ENCODE measurements at places on chromosomes 3 and 15.

- peak; percentile 30 for DNase-seq
Observed at GRCh38 chr3:46860017-46860809, 3.0 kb downstream of the MYL3 start.

DNA sequence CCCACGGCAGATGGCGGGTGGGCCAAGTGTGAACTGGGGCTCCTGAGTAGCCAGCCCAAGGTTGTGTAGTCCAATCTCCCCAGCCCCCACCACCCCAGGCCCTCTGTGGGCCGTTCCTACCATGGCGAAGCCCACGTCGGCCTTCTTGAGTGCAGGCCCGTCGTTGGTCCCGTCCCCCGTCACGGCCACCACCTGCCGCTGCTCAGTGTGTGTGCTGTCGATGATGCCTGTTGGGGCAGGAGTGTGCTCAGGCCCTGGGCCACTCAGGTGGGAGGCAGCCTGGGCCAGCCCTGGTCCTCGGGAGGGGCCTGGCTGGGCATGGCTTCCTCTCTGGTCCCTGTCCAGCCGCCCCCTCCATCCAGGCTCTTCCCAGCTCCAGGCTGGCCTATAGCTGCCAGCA lies 25.0 kb upstream of the SEC13 start:
- DNase-seq: no peak

GRCh38 chr3:160008961-160009360 lies 20.3 kb downstream of the IL12A start:
- no peak for DNase-seq

- no peak for DNase-seq
Observed at GRCh38 chr15:51403946-51404695, 62.7 kb downstream of the GLDN start.

DNA sequence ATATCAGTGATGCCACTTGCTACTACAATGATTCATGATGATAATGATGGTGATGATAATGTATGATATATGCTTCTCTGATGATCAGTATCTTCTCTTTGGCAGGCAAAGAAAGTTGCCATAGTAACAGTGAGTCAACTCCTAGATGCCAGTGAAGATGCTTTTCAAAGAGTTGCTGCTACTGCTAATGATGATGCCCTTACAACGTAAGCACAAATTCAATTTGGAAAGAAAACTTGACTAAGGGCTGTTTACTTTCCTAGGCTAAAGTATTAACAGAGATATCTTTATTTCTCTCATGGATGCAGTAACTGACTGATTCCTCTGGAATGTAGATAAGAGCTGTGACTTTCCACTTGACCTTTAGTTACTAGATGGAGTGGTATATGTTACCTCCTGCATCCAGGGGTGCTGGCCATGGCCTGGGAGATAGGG lies 27.8 kb downstream of the ADGRG7 start:
- DNase-seq: no peak

DNA sequence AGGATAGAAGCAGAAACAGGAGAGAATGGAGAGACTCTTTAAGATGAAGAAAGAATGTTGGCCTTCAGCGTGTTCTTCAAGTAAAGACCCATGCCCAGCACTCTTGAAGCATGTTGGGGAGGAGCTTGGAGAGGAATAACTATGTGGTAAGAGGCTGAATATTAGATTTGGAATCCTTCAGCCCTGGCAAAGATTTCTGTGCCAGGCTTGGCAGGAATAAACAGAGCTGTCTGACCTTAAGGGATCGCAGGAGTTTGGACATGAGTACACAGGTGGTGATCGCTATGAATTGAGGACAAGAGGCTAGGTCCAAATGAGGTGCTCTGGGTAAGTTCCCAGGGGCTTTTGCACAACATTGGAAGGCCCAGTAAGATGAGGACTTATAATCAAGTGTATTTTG lies 132.6 kb upstream of the TBL1XR1 start:
- no peak for DNase-seq

DNA sequence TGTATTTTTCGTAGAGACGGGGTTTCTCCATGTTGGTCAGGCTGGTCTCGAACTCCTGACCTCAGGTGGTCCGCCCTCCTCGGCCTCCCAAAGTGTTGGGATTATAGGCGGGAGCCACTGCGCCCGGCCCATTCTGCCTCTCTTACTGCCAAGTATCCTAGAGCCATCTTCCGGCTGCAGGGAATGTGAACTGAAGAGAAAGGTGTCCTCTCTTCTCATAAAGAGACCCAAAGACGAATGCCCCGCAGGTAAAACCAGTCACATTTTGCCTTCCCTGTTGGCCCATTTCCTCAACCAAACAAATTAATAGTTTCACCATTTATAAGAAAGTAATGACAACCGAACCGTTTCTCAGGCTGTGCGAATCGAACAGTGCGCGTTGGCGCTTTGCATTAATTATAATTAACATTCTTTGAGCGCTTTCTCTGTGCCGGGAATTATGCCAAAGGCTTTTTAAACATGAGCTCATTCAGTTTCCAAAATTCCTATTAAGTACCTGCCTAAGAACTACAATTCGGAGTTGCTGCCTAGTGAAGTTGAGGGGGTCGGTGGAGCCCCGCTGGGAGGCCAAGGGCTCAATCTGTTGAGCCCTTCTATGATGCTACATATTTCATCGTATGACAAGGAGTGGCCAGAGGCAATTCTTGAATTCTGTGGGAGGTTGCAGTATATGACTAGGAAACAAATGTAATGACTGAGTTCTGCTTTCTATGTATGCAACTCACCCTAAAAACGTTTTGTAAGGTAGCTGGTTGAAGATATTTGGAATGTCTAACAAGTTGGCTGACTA lies 819 bp upstream of the RPL24 start:
- peak; percentile 37 for DNase-seq

DNA sequence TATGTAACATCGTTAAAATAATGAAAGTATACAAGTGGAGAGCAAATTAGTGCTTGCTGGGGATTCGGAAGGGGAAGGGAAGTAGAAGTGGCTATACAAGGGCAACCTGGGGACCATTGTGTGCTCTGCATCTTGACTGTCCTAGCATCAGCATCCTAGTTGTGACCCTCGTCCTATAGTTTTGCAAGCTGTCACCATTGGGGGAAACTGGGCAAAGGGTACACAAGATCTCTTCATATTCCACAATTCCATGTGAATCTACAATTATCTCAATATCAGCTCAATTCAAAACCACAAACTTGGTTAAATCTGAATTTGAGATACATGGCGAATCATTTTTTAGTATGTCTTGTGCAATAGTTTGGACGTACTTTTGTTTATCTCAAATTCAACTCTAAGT lies 30.9 kb downstream of the WNT7A start:
- no peak for DNase-seq

- DNase-seq: peak; percentile 53
Observed at GRCh38 chr3:30658328-30659052, 52.1 kb downstream of the TGFBR2 start.
